Aorta (tissue), 5 donors: ENCODE measurements at places on chromosomes 11 and 22. TPM values are rescaled to one million over a fixed set of nuclear protein-coding genes. Genes with fewer than 3 reads are reported as not detected.

Gene GLB1L2
- 2.2 TPM for polyA plus RNA-seq

Gene FXYD6
- polyA plus RNA-seq = 28.2 TPM

DNA sequence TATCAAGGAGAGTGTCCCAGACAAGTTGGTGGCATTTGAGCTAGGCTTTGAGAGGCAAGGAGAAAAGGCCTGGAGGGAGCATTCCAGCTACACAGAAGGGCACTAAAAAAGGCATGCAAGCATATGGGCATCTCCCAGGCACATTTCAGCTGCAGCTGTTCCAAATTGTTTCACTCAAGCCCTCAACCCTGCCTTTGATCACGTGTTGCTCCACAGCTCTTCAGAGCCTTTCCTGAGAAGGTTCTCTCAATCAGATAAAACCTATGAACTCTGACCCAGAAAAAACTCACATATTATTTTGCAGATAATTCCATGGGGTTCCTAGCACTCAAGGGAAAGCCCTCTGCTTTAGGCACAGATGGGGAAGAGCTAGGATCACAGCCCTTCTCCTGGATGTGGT lies 24.4 kb upstream of the HSPA8 start:
- peak; percentile 11 for DNase-seq

GRCh38 chr22:37239336-37240239 lies 4.5 kb downstream of the RAC2 start:
- peak; percentile 24 for DNase-seq
